ENCODE measurements at places on chromosomes 1 and 21. TPM values are rescaled to one million over a fixed set of nuclear protein-coding genes. Genes with fewer than 3 reads are reported as not detected.

FRRS1 gene
- total RNA-seq = 3.8 TPM

- H3K4me3 ChIP-seq = no peak overlapping the region
- peaks cover 3% of the 10 kb centered on the region for H3K27me3 ChIP-seq
- H3K4me1 ChIP-seq = peaks cover 10% of the 10 kb centered on the region
- H3K27ac ChIP-seq = no peak overlapping the region
- no peaks in the 10 kb centered on the region for H3K36me3 ChIP-seq
- no peak for DNase-seq
These were observed 15.0 kb downstream of the CDKN2C start for GRCh38 chr1:50985094-50985493.

DNA sequence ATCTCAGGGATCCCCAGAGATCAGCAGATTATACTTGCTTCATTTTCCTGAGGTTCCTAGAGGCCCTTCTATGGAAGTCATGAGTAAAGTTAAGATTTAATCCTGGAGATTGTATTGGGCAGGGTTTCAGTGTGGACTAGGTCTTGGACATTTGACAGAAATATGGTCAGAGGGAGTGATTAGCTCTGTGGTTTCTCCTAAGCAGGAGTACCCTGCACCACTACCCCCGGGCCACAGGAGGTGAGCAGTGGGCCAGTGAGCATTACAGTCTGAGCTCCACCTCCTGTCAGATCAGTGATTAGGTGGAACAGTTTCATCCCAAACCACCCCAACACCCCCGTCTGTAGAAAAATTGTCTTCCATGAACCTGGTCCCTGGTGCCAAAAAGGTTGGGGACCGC, 43.2 kb downstream of the PHACTR4 start:
- H3K36me3 ChIP-seq = no peaks in the 10 kb centered on the region
- H3K27me3 ChIP-seq = no peaks in the 10 kb centered on the region
- H3K4me3 ChIP-seq = no peak overlapping the region
- H3K27ac ChIP-seq = no peak overlapping the region
- DNase-seq = no peak
- H3K4me1 ChIP-seq = peaks cover 26% of the 10 kb centered on the region

DNA sequence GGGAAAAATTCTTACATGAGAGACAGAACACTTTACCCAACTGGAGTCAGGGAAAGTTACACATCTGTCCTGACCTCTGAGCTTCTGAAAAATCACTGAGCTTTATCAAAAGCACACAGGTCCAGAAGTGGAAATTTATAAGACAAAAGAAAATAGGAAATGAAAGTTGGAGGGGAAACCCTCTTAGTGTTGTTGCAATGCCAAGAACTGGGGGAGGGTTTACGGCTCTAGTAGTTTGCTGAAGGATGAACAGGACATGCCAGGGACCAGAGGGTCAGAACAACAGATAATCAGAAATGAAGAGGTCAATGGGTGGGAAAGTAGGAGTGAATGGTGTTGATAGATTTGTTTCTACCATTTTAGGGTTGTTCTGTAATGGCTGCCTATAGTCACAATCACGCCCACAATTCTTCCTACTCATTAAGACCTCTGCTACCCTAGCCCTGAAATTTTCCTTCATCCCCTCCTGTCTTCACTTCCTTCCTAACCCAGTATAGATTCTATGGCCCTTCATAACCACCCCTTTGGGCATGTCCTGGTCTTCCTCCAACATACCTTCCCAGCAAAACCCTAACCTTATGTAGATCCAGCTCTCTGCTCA, 30.3 kb upstream of the FMOD start:
- H3K4me1 ChIP-seq = peaks cover 40% of the 10 kb centered on the region
- H3K36me3 ChIP-seq = no peaks in the 10 kb centered on the region
- H3K27me3 ChIP-seq = no peaks in the 10 kb centered on the region

LCE3E gene
- total RNA-seq = not detected

- H3K27me3 ChIP-seq = no peaks in the 10 kb centered on the region
- H3K4me3 ChIP-seq = no peak overlapping the region
- H3K4me1 ChIP-seq = no peaks in the 10 kb centered on the region
- DNase-seq = no peak
- no peaks in the 10 kb centered on the region for H3K36me3 ChIP-seq
These were observed 400.5 kb downstream of the KCNT2 start for GRCh38 chr1:196207612-196208217.

- no peak for DNase-seq
- H3K27me3 ChIP-seq = no peaks in the 10 kb centered on the region
- peak overlapping the region; percentile 23 for H3K27ac ChIP-seq
- no peak overlapping the region for H3K4me3 ChIP-seq
- peaks cover 20% of the 10 kb centered on the region for H3K4me1 ChIP-seq
These were observed 55.5 kb upstream of the CNN3 start for GRCh38 chr1:94982398-94982797.

GRCh38 chr21:42878993-42879787, at the start of gene WDR4:
TSS of gene WDR4 (minus strand) at chr21:42879539. CDS start at chr21:42879495, 44 bp downstream.
- peaks cover 6% of the 10 kb centered on the region for H3K36me3 ChIP-seq
- DNase-seq = peak; percentile 99
- H3K4me1 ChIP-seq = peaks cover 28% of the 10 kb centered on the region
- peak within 1 kb of the TSS; percentile 89 for H3K27ac ChIP-seq

ENAH gene
- total RNA-seq = 55.4 TPM

- no peaks in the 10 kb centered on the region for H3K36me3 ChIP-seq
- H3K4me3 ChIP-seq = peak overlapping the region; percentile 59
- H3K4me1 ChIP-seq = peaks cover 50% of the 10 kb centered on the region
- peak; percentile 83 for DNase-seq
These were observed 794 bp downstream of the NID1 start for GRCh38 chr1:236063919-236064673.

GRCh38 chr1:51309291-51309690, 21.1 kb downstream of the TTC39A start:
- no peaks in the 10 kb centered on the region for H3K27me3 ChIP-seq
- no peak overlapping the region for H3K27ac ChIP-seq
- peaks cover 13% of the 10 kb centered on the region for H3K4me1 ChIP-seq
- H3K36me3 ChIP-seq = no peaks in the 10 kb centered on the region
- no peak overlapping the region for H3K4me3 ChIP-seq

- H3K4me1 ChIP-seq = no peaks in the 10 kb centered on the region
- no peak for DNase-seq
- no peak overlapping the region for H3K27ac ChIP-seq
- no peaks in the 10 kb centered on the region for H3K27me3 ChIP-seq
These were observed 64.0 kb upstream of the ASB17 start for GRCh38 chr1:75996196-75996595.

DNA sequence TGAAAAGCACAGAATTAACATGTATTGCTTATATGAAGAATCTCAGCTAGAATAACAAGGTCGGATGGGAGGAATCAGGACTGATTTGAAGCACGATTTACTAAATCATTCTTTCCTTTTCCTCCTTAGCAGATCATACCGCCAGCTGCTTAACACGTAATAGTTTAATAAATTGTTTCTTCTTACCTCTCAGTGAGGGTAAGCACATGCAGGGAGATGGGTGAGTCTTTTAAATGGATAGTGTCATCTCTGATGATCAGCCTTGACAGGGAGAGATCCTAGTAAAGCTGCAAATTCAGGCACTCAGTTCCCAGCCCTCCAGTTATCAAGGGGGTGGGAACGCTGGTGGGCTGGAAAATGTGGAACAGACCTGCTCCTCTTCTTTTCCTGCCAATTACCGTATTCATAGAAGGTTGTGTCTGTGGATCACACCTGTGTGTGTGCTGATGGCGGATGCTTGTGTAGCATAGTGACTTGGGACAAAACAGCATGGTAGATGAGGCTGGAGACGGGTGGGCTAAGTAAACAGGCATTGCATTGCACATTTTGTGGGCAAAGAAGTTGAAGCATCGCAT, 30.7 kb downstream of the NTPCR start:
- no peaks in the 10 kb centered on the region for H3K27me3 ChIP-seq
- peaks cover 43% of the 10 kb centered on the region for H3K36me3 ChIP-seq
- no peak overlapping the region for H3K4me3 ChIP-seq
- no peak overlapping the region for H3K27ac ChIP-seq
- no peak for DNase-seq

DNA sequence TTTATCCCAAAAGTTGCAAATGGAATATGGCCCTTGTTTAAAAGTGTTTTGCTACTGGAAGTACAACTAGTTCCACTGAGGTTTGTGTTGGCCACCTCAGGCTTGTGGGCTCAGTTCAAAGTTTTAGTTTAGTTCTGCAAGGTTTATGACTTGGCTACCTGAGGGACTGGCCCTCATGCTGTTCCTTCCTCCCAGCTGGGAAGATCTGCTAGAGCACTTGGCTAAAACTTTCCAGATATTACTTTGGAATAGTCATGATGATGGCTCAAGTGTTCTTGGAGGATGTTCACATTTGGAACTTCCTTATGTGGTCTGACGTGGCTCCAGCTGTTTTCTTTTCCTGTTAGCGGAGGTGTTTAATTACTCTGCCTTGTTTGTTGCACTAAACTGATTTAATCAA, 110.2 kb upstream of the IVNS1ABP start:
- H3K27me3 ChIP-seq = no peaks in the 10 kb centered on the region
- DNase-seq = no peak
- no peaks in the 10 kb centered on the region for H3K36me3 ChIP-seq
- no peak overlapping the region for H3K27ac ChIP-seq
- H3K4me1 ChIP-seq = peaks cover 9% of the 10 kb centered on the region
- no peak overlapping the region for H3K4me3 ChIP-seq

LAMC1 gene
- 21.8 TPM for total RNA-seq

PKP1 gene
- total RNA-seq = not detected

NGF gene
- 4.6 TPM for total RNA-seq

BEND5 gene
- total RNA-seq = 13.3 TPM

- no peak overlapping the region for H3K27ac ChIP-seq
- H3K4me3 ChIP-seq = no peak overlapping the region
- no peak for DNase-seq
- H3K27me3 ChIP-seq = no peaks in the 10 kb centered on the region
These were observed 61.2 kb downstream of the AK4 start for GRCh38 chr1:65209005-65209885.

OR2T5 gene
- total RNA-seq = not detected

DNA sequence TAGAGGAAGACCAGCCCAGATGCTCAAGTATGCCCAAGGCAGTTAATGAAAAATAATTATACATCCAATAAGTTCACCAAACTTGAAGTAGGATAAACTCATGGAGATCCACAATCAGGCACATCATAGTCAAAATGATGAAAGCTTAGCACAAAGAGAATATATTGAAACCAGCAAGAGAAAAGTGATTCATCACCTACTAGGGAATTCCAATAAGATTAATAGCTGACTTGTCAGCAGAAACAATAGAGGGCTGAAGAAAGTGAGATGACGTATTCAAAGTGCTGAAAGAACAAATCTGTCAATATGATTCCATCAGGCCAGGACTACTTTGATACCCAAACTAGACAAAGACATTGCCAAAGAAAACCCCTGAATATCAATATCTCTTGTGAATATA, 251.7 kb upstream of the BEND5 start:
- H3K27me3 ChIP-seq = no peaks in the 10 kb centered on the region
- H3K36me3 ChIP-seq = no peaks in the 10 kb centered on the region
- DNase-seq = no peak
- no peak overlapping the region for H3K27ac ChIP-seq
- H3K4me1 ChIP-seq = no peaks in the 10 kb centered on the region

DNA sequence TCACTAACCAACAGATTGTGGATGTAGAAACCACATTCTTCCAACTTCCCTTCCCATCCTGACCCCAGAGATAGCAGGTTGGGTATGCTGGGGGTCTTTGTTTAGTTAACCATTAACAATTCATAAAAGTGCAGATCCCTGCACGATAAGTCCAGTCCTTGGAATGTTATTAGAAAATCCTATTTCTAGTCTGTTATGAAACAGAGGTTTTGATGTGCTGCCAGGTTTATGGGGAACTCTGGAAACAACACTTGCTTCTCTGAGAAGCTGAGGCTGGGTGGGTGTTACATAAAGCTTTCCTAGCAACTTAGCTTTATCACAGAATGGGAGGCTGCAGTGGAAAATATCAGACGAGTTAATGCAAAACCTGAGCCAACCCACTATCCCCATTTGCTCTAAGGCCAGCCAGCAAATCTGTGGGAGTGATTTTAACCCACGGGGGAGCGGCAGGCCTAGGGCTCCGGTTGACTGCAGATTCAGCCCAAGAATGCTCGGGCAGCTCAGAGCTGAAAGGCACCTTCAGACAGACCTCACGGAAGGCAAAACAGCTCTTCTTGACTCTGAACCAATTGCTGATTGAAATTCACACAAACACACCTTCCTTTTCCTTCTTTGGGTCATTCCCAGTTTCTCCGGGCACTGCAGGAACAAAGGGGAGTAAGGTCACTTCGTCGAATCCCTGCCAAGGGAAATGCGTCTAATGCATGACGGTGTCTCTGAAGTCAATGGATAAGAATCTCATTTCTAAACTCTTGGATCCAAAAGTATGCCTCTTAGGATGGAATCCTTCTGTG, 111.7 kb upstream of the IRF2BP2 start:
- no peaks in the 10 kb centered on the region for H3K36me3 ChIP-seq
- no peak for DNase-seq
- no peak overlapping the region for H3K4me3 ChIP-seq
- no peaks in the 10 kb centered on the region for H3K27me3 ChIP-seq
- peak overlapping the region; percentile 82 for H3K27ac ChIP-seq

SMCP gene
- total RNA-seq = not detected

DNA sequence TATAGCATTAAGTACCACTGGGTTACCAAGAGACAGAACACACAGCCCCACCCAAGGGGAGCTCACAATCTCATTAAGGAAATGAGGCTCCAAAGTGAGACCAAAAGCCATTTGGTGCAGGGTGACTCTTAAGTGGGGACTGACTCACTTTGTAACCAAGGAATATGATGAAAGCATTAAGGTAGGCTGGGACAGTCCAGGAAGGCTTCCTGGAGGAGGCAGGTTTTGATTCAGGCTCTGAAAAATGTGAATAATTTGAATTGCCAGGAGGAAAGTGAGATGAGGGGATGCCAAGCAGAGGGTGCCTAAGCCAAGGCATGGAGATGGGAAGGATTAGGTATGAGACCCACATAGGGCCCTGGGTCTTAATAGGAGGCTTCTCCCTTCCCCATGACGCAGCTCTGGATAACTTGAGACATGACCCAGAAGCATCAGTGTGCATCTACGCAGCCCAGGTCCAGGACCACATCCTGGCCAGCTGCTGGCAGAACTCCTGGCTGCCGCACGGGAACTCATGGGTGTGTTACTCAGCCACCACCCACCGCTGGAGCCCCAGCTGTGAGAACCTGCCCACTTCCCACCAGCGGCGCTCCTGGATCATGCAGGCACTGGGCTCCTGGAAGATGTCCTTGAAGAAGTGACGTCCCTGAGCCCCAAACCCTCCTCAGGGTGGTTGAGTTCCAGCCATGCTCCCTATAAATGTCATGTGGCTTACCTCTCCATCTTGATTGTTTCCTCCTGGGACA, 5.9 kb upstream of the TTC4 start:
- H3K4me3 ChIP-seq = no peak overlapping the region
- no peaks in the 10 kb centered on the region for H3K4me1 ChIP-seq
- DNase-seq = no peak
- H3K27me3 ChIP-seq = no peaks in the 10 kb centered on the region
- H3K36me3 ChIP-seq = no peaks in the 10 kb centered on the region
- no peak overlapping the region for H3K27ac ChIP-seq

- H3K36me3 ChIP-seq = no peaks in the 10 kb centered on the region
- DNase-seq = peak; percentile 56
These were observed 28.1 kb upstream of the COL6A2 start for GRCh38 chr21:46069719-46070279.
